Right forelimb (tissue), 1 donor: ENCODE measurements at places on chromosomes 2 and 18.

DNA sequence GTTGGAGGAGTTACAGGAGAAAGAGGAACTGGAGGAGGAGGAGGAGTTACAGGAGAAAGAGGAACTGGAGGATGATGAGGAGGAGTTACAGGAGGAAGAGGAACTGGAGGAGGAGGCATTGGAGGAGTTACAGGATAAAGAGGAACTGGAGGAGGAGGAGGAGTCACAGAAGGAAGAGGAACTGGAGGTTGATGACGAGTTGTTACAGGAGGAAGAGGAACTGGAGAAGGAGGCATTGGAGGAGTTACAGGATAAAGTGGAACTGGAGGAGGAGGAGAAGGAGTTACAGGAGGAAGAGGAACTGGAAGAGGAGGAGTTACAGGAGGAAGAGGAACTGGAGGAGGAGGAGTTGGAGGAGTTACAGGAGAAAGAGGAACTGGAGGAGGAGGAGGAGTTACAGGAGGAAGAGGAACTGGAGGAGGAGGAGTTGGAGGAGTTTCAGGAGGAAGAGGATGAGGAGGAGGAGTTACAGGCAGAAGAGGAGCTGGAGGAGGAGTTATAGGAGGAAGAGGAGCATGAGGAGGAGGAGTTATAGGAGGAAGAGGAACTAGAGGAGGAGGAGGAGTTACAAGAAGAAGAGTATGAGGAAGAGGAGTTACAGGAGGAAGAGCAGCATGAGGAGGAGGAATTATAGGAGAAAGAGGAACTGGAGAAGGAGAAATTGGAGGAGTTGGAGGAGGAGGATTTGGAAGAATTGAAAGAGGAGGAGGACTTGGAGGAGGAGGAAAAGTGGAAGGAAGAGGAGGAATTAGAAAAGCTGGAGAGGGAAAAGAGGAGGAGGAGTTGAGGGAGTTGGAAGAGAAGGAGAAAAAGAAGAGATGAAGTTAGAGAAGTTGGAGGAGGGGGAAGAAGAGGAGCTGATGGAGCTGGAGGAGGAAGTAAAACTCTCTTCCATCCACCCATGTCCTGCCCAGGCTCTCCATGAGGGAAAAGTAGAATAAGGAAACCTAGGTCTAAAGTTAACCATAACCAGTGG lies 37.2 kb downstream of the CLASP1 start:
- DNase-seq = no peak

- DNase-seq = no peak
Measured at GRCh38 chr2:127429844-127430425, 11.7 kb downstream of the PROC start.

- no peak for DNase-seq
Measured at GRCh38 chr2:18889565-18890332, 300.4 kb upstream of the NT5C1B start.

- no peak for DNase-seq
Measured at GRCh38 chr2:98921062-98921461, 15.0 kb downstream of the CRACDL start.

DNA sequence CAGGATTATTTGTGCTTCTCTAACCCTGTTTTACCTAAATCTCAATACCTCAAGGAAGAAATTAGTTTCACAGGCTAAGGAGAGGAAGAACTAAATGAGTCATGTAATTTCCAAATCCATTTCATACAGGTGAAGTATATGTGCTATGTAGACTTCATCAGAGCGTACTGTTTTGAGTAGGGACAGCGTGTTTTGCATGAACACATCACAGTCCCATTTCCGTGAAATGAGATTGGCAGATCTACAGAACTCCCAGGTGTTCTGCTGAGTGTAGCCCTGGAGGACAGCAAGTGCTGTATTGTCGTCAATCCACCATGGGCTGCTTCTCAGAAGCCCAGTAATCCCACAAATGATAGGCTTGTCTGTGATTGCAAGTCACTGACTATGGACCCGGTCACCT lies 97.7 kb downstream of the XRCC5 start:
- no peak for DNase-seq
